Upper lobe of left lung (tissue), 6 donors: ENCODE measurements at places on chromosomes 4 and X.

GRCh38 chr4:158837527-158838141 lies 68.8 kb downstream of the FNIP2 start:
- DNase-seq = no peak

DNA sequence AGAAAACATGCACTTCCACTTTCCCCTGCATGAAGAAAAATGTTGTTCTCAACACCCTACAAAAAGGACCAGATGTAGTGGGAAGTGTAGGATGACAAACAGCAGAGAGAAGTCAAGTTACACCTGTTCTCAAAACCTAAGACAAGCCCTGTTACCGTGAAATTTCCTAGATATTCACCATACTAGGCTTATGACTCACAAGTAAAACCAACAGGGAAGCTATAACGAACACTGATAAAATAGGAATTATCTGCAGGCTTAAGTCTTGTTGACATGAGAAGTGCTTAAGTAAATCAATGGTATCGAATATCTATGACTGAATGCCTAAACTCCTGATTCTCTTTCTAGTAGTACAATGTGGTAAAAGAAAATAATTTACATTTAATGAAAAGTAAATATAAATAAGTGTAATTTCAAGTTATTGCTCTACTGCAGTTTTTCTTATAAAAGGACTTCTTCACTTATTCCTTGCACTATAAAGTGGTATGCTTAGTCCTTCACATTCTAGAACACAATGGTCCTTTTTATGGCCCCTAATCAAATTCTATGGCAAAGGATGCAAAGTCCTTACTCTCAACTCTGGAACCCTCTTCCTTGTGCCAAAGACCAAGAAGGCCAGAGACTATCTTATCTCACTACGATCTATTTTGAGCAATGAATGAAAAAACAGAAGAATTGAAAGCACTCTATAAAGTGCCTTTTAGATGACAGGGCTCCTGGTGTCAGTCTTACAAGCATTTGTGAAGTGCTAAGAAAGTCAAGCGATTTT lies 19.6 kb downstream of the AP1S2 start:
- DNase-seq = no peak

DNA sequence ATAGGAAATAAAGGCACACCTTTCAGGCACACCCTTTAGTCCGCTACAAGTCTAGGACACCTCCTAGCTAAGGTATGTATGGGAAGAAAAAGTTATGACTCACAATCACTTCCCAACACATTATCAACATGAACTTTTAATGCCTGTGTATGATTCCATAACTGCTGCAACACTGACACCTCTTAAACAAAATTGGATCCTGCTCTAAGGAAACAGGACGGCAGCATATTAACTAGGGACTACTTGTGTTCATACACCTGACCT lies 2.4 kb upstream of the PPP3CA start:
- DNase-seq = no peak

DNA sequence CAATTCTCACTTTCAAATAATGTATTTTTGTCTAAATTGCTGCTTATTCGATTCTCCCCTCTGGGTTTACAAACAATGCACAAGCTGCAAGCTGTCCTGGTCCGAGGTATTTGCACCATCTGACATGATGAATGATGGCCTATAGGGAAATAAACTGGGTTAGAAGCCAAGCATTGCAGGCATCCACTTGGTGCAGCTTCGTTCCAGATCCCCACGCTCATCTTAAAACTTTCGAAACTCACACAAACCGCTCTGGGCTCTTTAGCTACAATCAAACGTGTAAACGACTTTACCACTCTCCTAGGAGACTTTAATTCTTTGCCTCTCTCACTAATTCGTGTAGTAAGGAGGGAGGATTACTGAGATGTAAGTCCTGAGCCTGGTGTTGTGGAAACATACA lies 19.0 kb downstream of the PHKA2 start:
- DNase-seq = no peak
